ENCODE measurements at places on chromosomes 7 and 10.

GRCh38 chr10:58565271-58565670, 52.6 kb downstream of the BICC1 start:
- peak; percentile 79 for DNase-seq

GRCh38 chr7:91239772-91240171, 24.5 kb upstream of the FZD1 start:
- DNase-seq: no peak

DNA sequence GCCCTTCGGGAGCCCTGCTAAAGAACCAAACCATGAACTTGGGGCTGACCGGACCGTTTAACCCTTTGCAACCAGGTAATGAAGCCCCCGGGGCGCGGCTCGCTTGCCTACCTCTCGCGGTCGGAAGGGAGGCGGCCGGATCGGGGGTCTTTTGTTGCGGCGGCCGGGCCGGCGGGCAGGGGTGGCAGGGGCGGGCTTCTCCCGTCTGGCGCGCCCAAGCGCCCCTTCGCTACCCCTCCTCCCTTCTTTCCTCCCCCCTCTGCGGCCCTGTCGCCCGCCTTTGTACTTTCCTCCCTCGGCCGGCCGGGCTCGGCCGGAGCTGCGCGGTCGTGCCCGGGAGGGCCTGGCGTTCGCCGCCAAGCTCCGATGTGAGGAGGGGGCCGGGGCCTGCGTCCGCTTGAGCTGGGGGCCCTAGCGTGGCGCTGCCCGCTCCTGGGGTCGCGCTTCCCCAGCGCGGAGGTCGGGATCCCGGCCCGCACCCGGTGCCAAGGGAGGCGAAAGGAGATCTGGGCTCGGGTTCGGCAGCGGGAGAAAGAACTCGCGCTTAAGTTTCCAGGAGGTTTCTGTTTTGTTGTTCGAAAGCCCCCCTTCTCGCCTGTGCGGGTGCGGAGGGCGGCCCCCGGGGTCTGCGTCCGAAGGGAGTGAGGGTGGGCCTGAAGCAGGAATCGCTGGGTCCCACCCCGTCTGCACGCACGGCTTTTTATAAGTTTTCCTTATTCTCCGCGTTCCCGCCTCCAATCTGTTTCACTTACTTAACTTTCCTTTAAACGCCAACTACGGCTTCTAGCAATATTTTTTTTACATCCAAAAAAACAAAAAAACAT, 436.8 kb upstream of the GALNT17 start:
- DNase-seq: no peak

- DNase-seq: no peak
Measured at GRCh38 chr7:106476751-106477150, 184.2 kb downstream of the CCDC71L start.

GRCh38 chr10:43377424-43377883, 6.0 kb downstream of the FXYD4 start:
- DNase-seq: no peak

GRCh38 chr7:123916240-123916724, 8.8 kb upstream of the SPAM1 start:
- no peak for DNase-seq

- no peak for DNase-seq
Measured at GRCh38 chr10:69353977-69354635, 62.6 kb downstream of the TACR2 start.

- DNase-seq: peak; percentile 98
Measured at GRCh38 chr10:110399106-110399964, 94.6 kb upstream of the SMNDC1 start.

- peak; percentile 5 for DNase-seq
Measured at GRCh38 chr10:91287276-91287675, 66.8 kb downstream of the PCGF5 start.

DNA sequence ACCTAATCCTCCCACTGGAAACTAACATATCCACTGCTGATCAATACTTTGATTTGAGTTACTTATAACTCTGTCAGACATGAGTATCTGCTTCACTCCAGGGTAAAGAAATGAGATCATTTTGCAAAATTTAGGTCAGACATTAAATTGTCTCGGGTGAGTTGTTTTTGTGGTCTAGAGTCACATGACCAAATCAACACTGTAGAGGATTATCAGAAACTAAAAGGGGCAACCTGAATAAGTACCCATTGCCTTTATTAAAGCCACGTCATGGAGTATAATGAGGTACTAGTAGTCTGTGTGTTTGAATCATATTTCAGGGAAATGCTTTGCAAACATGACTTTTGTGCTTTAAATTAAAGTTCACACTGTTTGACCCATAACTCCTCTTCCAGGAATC, 107.7 kb upstream of the ADO start:
- DNase-seq: no peak

DNA sequence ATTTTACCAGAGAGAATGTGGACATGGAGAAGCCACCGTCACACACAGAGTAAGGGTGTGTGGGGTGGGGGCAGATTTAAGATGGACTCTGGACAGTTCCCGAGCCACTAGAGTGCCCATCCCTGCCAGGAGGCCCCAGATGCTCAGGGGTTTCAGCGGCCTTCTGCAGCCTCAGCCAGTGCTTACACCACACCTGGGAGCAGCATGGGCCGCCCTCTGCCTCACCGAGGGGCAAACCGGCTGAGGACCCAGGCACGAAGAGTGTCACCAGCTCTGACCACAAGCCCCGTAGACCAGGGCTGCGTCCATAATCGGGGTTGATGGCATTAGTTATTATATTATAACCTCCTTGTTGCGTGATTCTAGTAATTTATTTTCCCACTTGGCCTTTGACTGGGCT, 6.7 kb upstream of the MNX1 start:
- DNase-seq: no peak

DNA sequence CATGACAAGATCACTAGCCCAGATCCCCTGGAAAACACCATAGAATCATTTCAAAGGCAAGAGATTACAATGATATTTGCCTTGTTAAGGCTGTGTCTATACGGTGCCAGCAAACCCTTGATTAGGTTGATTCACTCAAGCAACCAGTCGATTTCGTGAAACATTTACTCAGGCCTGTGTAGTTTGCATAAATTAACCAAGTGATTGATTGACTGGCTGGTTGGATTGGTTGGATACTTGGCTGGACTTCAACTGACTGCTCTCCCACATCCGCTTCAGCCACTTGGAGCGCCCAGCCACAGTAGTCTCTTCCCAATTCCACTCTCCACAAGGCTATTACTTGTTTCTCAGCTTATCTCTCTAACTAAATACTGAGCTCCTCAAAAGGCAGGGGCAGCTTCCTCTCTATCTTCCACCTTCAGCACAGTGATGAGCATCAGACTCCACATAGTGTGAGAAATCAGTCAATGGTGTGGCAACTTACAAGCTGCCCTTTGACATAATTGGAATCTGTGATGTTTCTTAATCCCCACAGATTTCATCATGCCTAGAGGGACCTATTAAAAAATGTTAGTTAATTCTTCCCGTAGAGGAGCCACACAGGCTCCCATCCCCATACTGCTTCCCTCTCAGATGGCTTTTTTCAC, 217.4 kb downstream of the GRM8 start:
- no peak for DNase-seq

DNA sequence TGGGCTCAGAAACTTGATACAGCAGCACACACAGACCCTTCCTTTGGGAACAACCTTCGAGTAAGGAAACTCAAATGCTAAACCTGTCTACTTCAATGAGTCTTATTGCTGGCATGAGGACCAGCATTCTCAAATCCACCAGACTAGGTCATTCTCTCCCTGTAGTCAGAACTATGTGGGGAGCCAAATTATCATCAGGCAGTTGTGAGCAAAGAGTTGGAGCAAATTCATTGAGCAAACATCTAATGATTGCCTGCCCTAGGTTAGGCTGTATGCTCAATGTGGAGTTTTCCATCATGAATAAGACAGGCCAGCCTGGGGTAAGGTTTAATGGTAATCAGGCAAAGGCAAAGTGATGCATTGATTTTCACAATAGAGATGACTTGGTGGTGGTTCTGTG, 3.6 kb downstream of the EPDR1 start:
- no peak for DNase-seq

- DNase-seq: peak; percentile 22
Measured at GRCh38 chr7:99579956-99580777, 17.9 kb upstream of the TMEM225B start.

- DNase-seq: no peak
Measured at GRCh38 chr7:79494046-79494445, 40.6 kb upstream of the MAGI2 start.

DNA sequence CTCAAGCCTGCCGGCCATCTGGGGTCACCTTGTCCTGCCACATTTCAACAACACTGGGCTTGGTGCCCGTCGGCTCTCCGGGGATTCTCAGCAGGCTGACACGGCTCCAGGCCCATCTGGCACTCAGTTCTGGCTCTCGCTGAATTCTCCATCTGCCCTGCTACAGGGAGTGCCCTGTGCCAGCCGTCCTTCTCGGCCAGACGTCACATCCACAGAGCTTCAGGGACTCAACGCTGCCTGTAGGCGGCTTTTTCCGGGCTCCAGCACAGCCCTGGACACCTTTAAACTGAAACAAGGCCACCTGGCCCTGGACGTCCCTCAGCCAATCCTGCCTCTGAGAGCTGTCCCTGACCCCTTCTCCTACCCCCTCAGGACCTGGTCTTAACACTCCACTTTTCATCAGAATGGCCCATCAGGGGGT, 43.0 kb downstream of the TMEM130 start:
- DNase-seq: peak; percentile 60

GRCh38 chr7:134992626-134993179, 6.4 kb downstream of the AGBL3 start:
- no peak for DNase-seq

- peak; percentile 85 for DNase-seq
Measured at GRCh38 chr10:45008524-45009161, 7.9 kb downstream of the ZNF22 start.

DNA sequence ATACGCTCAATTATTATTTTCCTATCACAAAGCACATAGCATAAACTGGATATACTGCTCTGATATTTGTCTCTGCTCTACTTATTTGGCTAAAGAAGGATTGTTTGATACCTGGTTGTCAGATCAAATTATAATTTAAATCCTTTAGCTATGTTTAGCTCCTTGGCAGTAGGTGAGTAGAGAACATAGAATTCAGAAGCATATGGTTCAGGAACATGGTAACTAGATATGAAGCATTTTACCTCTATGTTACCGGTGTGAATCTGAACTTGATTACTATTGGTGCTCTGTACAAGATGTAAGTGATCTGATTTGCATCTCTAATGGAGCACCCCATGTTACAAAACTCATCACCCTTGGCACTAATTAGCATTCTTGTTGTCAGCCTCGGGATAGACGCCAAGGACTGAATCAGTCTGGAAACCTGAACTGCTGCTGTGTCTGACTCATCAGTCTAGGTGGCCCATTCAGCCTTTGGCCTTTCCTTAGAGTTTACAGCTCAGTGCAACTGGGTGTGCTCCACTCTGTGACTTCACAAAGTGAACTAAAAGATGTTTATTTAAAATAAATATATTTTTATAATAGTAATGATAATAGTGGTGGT, 12.3 kb upstream of the MYPN start:
- DNase-seq: peak; percentile 93

Measured in AG10803 (cell line).